Tibial nerve (tissue), 4 donors: ENCODE measurements at places on chromosomes 5 and 9.

- H3K27ac ChIP-seq, result peak overlapping the region; percentile 63
- no peaks in the 10 kb centered on the region for H3K27me3 ChIP-seq
- H3K4me1 ChIP-seq, result peaks cover 16% of the 10 kb centered on the region
- DNase-seq, result no peak
Measured at GRCh38 chr9:16245756-16246440, 624.6 kb downstream of the BNC2 start.

- H3K4me3 ChIP-seq, result no peak overlapping the region
- DNase-seq, result no peak
- H3K36me3 ChIP-seq, result no peaks in the 10 kb centered on the region
- H3K27ac ChIP-seq, result no peak overlapping the region
Measured at GRCh38 chr5:128426090-128426534, 111.9 kb downstream of the FBN2 start.

DNA sequence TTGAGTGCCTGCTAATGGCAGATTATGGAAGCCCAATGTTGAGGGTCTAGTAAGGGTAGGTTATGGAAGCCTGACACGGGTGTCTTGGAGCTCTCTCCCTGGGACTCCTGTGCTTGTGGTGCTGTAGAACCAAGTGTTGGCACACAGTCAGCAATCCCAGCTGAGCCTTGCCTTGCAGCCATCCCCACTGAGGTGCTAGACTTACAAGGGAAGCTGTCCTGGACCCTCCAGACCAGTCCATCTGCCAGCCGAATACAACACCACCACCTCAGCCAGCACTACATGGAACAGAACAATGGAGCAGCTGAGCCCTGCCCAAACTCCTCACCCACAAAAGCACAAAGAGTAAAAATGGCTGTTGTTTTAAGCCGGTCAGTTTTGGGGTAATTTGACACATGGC lies 90.5 kb upstream of the DNAH5 start:
- no peaks in the 10 kb centered on the region for H3K4me1 ChIP-seq
- H3K27me3 ChIP-seq, result no peaks in the 10 kb centered on the region
- H3K36me3 ChIP-seq, result no peaks in the 10 kb centered on the region
- no peak overlapping the region for H3K27ac ChIP-seq

- H3K4me1 ChIP-seq, result no peaks in the 10 kb centered on the region
- DNase-seq, result no peak
- no peaks in the 10 kb centered on the region for H3K27me3 ChIP-seq
- peak overlapping the region; percentile 89 for H3K27ac ChIP-seq
- peak overlapping the region; percentile 91 for H3K4me3 ChIP-seq
Measured at GRCh38 chr5:150624334-150625163, 15.9 kb upstream of the SYNPO start.

- no peak overlapping the region for H3K4me3 ChIP-seq
- H3K4me1 ChIP-seq, result no peaks in the 10 kb centered on the region
- no peak overlapping the region for H3K27ac ChIP-seq
- no peak for DNase-seq
- no peaks in the 10 kb centered on the region for H3K27me3 ChIP-seq
Measured at GRCh38 chr5:158162479-158163034, 303.6 kb upstream of the CLINT1 start.

GRCh38 chr5:143174714-143175398 lies 228.6 kb downstream of the NR3C1 start:
- no peaks in the 10 kb centered on the region for H3K27me3 ChIP-seq
- no peak overlapping the region for H3K27ac ChIP-seq
- no peaks in the 10 kb centered on the region for H3K4me1 ChIP-seq
- H3K36me3 ChIP-seq, result peaks cover 19% of the 10 kb centered on the region
- no peak overlapping the region for H3K4me3 ChIP-seq
- DNase-seq, result no peak

DNA sequence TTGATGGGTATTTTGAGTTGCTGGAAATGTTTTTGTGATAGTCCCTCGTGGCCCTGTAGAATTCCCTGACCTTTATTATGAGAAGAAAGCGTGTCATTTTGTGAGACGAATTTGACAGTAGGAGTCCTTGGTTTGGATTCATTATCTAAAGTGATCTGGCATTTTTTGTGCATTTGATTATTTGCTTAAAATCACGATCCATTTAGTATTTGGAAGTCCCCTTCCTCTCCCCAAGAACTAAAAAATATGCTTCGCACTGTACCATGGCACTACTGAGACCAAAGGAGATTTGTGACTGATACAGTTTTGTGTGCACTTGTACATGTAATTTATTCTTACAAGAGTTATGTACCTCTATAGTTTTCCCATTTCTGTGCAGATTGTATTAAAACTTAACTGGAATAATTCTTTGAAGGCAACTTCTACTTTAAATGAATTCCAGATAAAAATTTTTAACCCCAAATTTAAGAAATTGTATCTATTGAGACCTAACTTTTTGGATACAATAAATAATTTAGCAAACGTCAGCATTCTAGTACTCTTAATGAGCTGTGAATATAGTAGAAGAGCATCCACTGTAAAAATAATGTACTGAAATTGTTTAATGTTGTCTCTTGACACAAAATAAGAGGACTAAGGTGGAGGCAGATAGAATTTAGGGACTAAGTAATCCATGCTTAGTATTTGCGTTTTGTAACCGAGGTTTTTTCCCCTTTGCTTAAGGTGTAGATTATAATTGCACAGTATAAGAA lies 2.1 kb downstream of the MAP3K1 start:
- peak overlapping the region; percentile 94 for H3K27ac ChIP-seq
- H3K27me3 ChIP-seq, result no peaks in the 10 kb centered on the region
- peaks cover 53% of the 10 kb centered on the region for H3K4me1 ChIP-seq

DNA sequence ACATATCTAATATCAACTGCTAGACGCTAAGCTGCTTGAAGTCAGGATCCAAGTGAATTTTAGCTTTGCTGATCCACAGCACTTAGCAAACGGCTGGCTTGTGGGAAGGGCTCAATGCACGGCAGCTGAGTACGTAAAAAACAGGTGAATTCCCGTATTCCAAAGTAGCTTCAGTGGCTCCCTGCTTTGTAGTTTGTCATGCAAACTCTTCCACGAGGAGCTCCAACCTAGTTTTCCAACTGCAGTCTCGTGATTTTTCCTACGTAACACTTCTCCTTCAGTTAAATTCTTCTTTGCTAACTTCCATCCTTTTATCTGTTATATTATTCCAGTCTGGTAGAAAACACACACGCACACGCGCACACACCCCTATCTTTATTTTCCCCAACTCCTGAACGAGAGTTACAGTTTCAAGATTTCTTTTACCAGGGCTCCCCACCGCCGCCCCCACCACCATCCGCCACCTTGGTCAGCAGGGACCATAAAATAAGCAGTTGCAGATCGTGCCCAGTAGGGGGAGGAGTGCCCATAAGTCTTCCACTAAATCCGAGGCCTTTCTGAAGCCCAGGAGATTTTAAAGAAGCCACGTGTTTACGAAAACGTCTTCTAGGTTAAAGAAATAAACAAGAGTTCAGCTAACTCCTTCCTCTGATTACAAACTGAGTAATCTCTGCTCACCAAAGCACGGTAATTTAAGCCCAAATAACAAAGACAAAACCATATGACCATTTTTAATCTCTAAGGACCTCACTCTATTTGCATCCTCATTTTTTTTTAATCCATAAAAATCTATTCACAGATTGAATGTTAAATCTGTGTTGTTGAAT lies 34.8 kb upstream of the TRIO start:
- H3K27me3 ChIP-seq, result no peaks in the 10 kb centered on the region
- peaks cover 10% of the 10 kb centered on the region for H3K4me1 ChIP-seq
- peak overlapping the region; percentile 13 for H3K4me3 ChIP-seq
- DNase-seq, result peak; percentile 46

DNA sequence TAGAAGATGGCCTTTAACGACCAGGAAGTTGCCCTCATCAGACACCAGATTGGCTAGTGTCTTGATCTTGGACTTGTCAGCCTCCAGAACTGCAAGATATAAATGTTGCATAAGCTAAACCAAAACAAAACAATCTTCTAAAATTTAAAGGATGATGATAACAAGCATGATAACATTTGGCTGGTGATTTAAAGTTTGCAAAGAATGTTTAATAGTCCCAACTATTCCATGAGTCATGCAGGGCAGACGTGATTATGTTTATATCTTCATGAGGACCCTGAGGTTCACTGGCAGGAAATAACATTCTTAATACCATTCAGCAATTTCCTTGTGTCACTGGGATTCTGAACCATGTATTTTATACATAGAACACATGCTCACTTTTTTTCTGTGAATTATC lies 319.8 kb downstream of the HCN1 start:
- no peak overlapping the region for H3K4me3 ChIP-seq
- no peak overlapping the region for H3K27ac ChIP-seq
- no peaks in the 10 kb centered on the region for H3K27me3 ChIP-seq
- H3K4me1 ChIP-seq, result no peaks in the 10 kb centered on the region
- no peak for DNase-seq
- H3K36me3 ChIP-seq, result no peaks in the 10 kb centered on the region

GRCh38 chr9:98975838-98976237 lies 32.1 kb downstream of the COL15A1 start:
- peaks cover 27% of the 10 kb centered on the region for H3K4me1 ChIP-seq
- H3K4me3 ChIP-seq, result no peak overlapping the region
- no peaks in the 10 kb centered on the region for H3K27me3 ChIP-seq
- no peak for DNase-seq

DNA sequence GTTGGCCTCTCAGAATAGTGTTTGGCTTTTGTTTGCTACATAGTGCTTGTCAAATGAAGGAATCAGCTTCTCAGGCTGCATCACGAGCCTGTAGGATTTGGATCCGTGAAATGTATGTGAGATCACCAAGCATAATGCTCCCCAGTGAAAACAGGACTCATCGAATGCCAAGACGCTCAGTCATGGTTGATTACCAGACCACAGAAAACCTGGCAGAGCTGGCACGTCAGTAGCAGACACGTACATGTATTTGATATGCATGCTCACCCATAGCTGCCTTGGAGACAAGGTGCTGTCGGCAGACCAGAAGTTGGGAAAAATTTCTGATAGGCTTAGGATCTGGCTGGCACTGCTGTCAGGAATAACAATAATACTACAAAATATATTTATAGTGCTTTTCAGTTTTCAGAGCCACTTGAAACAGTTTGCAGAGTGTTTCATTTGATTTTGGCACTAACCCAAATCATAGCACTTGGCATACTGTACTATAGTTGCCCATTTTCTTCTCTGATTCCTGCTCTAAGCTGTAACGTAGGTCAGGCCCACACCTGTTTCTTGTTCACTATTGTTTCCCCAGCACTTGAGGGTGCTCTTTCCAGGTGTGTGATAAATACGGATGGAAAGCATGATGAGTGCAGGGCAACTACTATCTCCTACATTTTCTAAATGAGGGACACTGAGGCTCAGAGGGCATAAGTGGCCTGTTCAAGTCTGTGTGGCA lies 226.1 kb downstream of the NR3C1 start:
- no peaks in the 10 kb centered on the region for H3K27me3 ChIP-seq
- H3K4me1 ChIP-seq, result peaks cover 1% of the 10 kb centered on the region
- H3K27ac ChIP-seq, result no peak overlapping the region
- DNase-seq, result no peak
- no peak overlapping the region for H3K4me3 ChIP-seq

- peak; percentile 72 for DNase-seq
- H3K36me3 ChIP-seq, result peaks cover 84% of the 10 kb centered on the region
- no peaks in the 10 kb centered on the region for H3K4me1 ChIP-seq
- H3K27ac ChIP-seq, result no peak overlapping the region
Measured at GRCh38 chr9:131178382-131178781, 53.0 kb downstream of the NUP214 start.

GRCh38 chr5:98781964-98782363 lies 8.5 kb downstream of the RGMB start:
- H3K27me3 ChIP-seq, result no peaks in the 10 kb centered on the region
- H3K4me1 ChIP-seq, result peaks cover 94% of the 10 kb centered on the region
- H3K36me3 ChIP-seq, result no peaks in the 10 kb centered on the region

GRCh38 chr5:177353093-177353492 lies 1.6 kb upstream of the LMAN2 start:
- H3K27ac ChIP-seq, result no peak overlapping the region
- no peaks in the 10 kb centered on the region for H3K4me1 ChIP-seq
- no peaks in the 10 kb centered on the region for H3K27me3 ChIP-seq
- peaks cover 15% of the 10 kb centered on the region for H3K36me3 ChIP-seq
- H3K4me3 ChIP-seq, result no peak overlapping the region

GRCh38 chr5:74916831-74917710 lies 50.9 kb upstream of the FAM169A start:
- H3K4me1 ChIP-seq, result no peaks in the 10 kb centered on the region
- H3K4me3 ChIP-seq, result no peak overlapping the region
- no peaks in the 10 kb centered on the region for H3K36me3 ChIP-seq
- no peak overlapping the region for H3K27ac ChIP-seq

GRCh38 chr5:1477341-1477740 lies 32.1 kb upstream of the SLC6A3 start:
- no peaks in the 10 kb centered on the region for H3K27me3 ChIP-seq
- H3K27ac ChIP-seq, result no peak overlapping the region
- no peak overlapping the region for H3K4me3 ChIP-seq
- peak; percentile 57 for DNase-seq
- H3K4me1 ChIP-seq, result peaks cover 11% of the 10 kb centered on the region
- H3K36me3 ChIP-seq, result peaks cover 6% of the 10 kb centered on the region

- H3K27me3 ChIP-seq, result no peaks in the 10 kb centered on the region
- H3K36me3 ChIP-seq, result no peaks in the 10 kb centered on the region
- H3K4me1 ChIP-seq, result no peaks in the 10 kb centered on the region
- DNase-seq, result no peak
- no peak overlapping the region for H3K27ac ChIP-seq
Measured at GRCh38 chr5:96625365-96625764, 36.8 kb upstream of the CAST start.

- H3K4me1 ChIP-seq, result no peaks in the 10 kb centered on the region
- DNase-seq, result no peak
- no peaks in the 10 kb centered on the region for H3K27me3 ChIP-seq
- H3K27ac ChIP-seq, result no peak overlapping the region
- peaks cover 4% of the 10 kb centered on the region for H3K36me3 ChIP-seq
Measured at GRCh38 chr5:73587923-73588322, 22.4 kb downstream of the UTP15 start.

DNA sequence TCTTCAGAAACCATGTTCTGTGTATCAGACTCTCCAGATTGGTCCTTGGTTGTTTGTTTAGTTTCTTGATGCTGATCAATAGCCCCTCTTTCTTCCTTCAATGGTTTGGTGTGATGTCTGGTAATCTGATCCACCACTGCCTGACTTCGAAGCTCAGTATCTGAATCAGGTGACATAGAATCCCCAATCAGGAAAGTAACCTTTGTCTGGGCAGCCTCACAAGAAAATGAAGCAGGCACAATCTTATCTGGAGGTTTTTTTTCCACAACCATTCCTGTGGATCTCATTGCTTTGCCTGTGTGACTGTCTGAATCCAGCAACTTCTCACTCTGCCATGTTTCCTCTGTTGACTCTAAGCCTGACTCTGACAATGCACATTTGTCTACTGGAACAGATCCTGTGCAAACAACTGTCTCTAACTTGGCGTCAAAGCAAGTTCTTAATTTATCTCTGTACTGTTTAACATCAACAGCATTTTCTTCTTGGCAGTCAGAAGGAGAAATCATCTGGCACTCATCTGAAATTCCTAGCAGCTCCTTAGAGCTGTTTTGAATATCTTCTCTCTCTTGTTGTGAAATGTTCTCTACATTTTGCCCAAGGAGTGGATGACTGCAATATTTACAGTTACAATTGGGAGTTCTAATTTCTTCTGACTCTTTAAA lies 37.1 kb upstream of the RAPGEF6 start:
- peak overlapping the region; percentile 72 for H3K27ac ChIP-seq
- H3K27me3 ChIP-seq, result no peaks in the 10 kb centered on the region
- H3K4me1 ChIP-seq, result peaks cover 42% of the 10 kb centered on the region
- H3K36me3 ChIP-seq, result peaks cover 60% of the 10 kb centered on the region

GRCh38 chr5:111584651-111585050 lies 72.3 kb upstream of the STARD4 start:
- DNase-seq, result no peak
- H3K27me3 ChIP-seq, result no peaks in the 10 kb centered on the region
- no peak overlapping the region for H3K4me3 ChIP-seq
- no peaks in the 10 kb centered on the region for H3K36me3 ChIP-seq
- H3K27ac ChIP-seq, result no peak overlapping the region

GRCh38 chr9:93134740-93135444 lies 841 bp upstream of the NINJ1 start:
- peaks cover 44% of the 10 kb centered on the region for H3K4me1 ChIP-seq
- H3K36me3 ChIP-seq, result no peaks in the 10 kb centered on the region
- no peaks in the 10 kb centered on the region for H3K27me3 ChIP-seq
- peak overlapping the region; percentile 70 for H3K4me3 ChIP-seq
